ENCODE measurements at places on chromosomes 1 and 21. TPM values are rescaled to one million over a fixed set of nuclear protein-coding genes. Genes with fewer than 3 reads are reported as not detected.

Gene NKAIN1
- total RNA-seq, result 1.7 TPM

Gene MCOLN2
- total RNA-seq, result 22.5 TPM

Gene HSF2BP
- total RNA-seq, result 4.2 TPM

Gene TMEM240
- 4.1 TPM for total RNA-seq

Gene HMCN1
- 0.23 TPM for total RNA-seq

Gene SYT2
- 0.03 TPM for total RNA-seq

Gene DSTYK
- 11.3 TPM for total RNA-seq

Gene DCLRE1B
- 8.6 TPM for total RNA-seq

Gene CXADR
- total RNA-seq, result 24.7 TPM

Gene IQCC
- total RNA-seq, result 4.4 TPM

Gene RPL11
- 865 TPM for total RNA-seq

Gene SRM
- 249 TPM for total RNA-seq

Gene AP4B1
- total RNA-seq, result 14.2 TPM

Gene AK5
- 3.0 TPM for total RNA-seq

Gene TFF2
- total RNA-seq, result 1.1 TPM

Gene TRIM46
- total RNA-seq, result 3.8 TPM

Gene C1orf226
- total RNA-seq, result 38.4 TPM

Gene CELA2B
- total RNA-seq, result not detected

Gene CACNA1S
- total RNA-seq, result not detected

Gene USH2A
- not detected for total RNA-seq

Gene FAM163A
- not detected for total RNA-seq

Gene IL20
- not detected for total RNA-seq

Gene CD48
- 0.67 TPM for total RNA-seq

Gene CTH
- total RNA-seq, result 4.7 TPM

Gene CDA
- 0.62 TPM for total RNA-seq

Gene CELA3A
- total RNA-seq, result 5.9 TPM

Gene RIPK4
- 67.4 TPM for total RNA-seq

All from Panc1 (cell line).